ENCODE measurements at places on chromosomes 7 and 10.
A peak's percentile ranks its signal among the peaks of the same experiment; 100 is the strongest.

DNA sequence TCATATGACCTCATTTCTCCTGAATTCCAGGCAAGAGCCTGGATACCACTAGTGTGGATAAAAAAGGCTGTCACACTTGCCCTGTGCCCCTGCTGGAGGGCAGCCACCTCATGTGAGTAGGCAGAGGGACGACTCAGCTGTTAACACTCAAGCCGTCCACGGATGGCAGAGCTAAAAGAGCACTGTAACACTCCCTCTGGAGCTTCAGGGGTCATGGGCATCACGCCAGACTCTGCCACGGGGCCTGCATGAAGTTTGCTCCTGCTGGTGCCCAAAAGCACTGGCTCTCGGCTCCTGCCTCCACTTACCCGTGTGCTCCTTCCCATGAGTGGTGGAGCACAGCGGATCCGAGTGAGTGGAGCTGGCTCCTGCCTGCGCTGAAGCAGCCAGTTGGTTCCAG, 919.8 kb upstream of the C7orf33 start:
- no peak for DNase-seq

DNA sequence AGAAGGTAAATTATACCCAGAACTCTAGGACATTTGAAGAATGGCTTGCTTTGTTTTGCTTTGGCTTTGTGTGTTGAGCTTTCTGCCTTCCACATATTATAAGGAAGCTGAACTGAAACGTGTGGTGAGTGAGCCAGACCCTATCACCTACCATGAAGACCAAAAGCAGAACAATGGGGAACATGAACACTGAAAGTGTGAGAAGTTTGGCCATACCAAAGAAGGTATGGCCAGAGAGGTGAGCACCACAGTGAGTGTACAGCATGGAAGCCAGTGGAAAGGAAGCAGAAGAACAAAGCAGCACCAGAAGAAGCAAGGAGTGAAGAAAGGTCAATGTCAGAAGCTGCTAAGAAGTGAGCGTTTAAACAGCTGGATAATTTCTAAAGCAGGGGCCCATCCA, 59.7 kb upstream of the CCDC71L start:
- DNase-seq, result no peak

DNA sequence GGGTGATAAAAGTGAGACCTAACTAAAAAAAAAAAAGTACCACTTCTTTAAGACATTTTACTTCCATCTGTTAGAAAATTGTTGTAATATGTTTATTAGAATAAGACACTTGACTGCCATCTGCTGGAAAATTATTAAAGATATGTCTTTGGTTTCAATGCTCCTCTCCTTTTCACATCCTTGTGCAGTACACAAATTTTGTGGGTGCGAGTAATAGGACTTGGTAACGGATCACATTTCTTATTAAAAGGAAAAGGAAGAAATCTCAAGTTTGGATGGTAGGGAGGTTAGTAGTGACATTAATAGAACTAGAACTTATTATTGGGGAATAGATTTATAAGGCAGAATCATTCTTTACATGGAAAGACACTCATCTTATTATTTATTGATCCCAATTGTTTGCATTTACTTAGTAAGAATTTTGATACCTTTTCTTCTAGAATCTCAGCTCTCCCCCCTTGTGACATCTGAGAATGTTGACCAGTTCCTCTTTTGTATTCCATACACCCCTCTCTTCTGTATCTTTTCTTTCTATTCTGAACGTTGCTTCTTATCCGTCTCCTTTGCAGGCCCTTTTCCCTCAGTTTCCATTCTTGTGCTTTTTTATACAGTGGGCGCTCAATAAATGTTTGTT, 43.0 kb upstream of the RPA3 start:
- DNase-seq, result no peak

DNA sequence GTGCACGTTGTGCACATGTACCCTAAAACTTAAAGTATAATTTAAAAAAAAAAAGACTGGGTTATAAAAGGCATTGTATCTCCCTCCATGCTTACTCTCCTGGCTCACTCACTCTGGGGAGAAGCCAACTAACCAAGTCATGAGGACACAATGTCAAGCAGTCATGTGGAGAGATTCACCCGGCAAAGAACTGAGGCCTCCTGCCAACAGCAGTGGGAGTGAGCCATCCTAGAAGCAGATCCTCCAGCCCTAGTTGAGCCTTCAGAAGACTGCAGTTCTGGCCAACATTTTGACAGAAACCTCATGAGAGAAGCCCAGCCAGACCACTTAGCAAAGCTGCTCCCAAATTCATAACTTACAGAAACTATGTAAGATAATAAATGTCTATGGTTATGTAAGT, 521.7 kb upstream of the FZD8 start:
- no peak for DNase-seq

DNA sequence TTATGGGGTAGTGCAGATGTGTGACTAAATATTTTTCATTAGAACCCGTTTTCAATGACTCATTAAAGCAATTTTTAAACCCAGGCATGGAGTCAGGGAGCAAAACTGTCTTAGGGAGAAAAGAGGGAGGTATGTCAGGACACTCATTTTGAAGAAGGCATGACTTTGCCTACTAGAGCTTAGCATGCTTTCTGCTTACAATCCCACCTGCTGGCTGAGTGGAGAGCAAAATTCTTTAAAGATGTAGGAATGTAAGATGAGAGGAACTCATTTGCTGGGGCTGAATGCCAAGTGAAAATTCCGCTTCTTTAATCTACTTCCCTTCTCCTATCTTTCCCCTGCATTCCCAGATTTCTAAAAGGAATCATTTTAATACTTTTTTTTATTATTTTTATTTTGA, 232.6 kb downstream of the GALNT17 start:
- DNase-seq, result no peak

- DNase-seq, result peak; percentile 51
These were observed 12.5 kb upstream of the DDIT4 start for GRCh38 chr10:72260976-72261783.

Data from ureter (tissue), 1 donor.